ENCODE measurements at places on chromosomes 3 and 15.

DNA sequence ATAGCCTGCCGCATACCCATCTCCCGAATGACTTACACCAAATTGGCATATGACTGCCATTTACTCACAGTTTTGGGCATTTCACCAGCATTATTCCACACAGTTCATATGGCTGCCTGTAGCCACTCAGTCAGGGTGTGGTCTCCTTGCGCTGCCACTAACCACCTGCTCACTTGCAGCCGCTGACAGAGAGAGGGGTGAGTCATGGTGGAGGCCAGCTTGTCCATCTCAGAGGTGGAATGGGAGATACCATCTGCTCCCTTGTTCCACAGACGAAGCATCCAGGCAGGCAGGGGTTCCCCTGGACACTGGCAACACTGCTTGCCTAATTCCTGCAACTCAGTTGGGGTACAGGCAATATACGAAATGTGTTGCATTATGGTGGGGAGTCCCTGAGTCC, 15.6 kb downstream of the CCRL2 start:
- no peak for DNase-seq

GRCh38 chr3:177300039-177300833, 103.0 kb upstream of the TBL1XR1 start:
- no peak for DNase-seq

DNA sequence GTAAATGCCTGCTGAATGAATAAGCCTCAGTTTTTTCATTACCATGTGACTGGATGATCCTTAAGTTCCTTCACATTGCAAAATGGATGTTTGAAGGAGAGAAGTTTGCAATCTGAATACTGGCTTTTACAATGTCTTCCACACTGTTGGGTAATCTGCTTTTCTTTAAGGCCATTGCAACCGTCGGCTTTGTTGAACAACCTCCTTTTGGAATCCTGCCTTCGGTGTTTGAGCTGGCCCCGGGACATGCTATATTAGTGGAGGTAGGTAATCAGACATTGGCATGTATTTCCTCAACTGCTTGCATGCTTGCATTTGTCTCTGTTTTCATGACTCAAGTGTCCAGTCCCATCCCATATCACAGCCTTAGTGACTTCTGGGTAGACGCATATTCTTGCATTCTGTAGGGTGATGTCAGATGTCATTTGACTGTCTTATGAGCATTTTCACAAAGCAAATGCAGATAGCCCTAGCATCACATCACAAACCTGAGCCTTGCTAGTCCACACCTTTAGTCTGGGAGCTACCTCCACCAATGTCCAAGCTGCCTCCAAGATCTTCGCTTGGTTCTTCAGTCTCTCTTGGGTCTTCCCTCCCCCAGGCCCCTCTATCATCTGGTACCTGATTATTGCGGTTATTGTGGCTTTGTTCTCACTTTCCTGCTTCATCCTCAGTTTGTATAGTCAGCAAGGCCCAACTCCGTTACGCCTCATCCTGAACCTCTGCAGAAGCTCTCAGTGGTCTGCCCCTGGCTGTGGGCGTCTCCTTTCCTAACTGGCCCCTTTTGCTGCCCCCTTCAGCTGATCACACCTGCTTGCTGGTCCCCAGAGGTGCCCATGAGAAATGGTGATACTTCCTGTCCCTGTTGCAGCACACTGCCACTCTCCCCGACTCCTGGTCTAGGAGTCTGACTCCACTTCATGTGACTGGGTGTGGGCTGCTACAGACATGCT, 48.5 kb downstream of the ACAA1 start:
- no peak for DNase-seq

DNA sequence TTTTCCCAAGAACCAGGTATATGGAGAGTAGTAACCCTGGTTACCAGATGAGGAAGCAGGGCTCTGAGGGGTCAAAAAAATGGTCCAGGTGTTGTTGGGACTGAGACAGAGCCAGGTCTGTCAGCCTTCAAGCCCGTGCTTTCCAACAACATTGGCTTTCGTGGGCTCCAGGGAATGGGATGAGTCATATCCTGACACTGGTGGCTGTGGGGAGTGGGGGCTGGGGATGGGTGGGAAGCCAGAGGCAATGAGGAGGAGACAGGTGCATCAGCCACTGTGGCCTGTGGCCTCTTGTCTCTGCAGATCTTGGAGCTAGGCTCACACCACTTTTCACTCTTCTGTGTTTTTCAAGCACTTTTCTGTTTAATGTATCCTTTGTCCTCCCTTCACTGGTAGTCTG, 38.2 kb downstream of the CORO2B start:
- DNase-seq: no peak

DNA sequence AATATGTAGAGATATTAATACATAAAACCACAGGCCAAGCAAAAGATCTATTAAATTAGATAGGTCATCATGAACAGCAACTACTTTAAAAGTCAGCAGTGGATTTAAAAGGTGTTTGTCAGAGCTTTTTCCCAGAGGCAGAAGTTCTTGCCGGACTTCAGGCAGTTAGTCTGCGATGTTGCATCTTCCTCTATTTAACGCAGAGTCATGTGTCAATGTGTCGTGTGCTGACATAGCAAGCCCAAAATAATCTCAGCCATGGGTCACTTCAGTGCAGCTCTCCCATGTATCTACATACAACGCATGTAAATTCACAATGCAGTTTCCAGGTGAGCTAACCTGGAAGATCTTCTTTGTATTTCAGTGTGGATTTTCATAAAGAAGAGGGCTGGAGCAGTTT, 8.0 kb upstream of the TMEM212 start:
- no peak for DNase-seq

- DNase-seq: no peak
Observed at GRCh38 chr15:78855746-78856145, 16.9 kb upstream of the MORF4L1 start.

Data from T-helper 22 cell (primary cell).